NCI-H510A treated with DMSO at 0.1 percent for 48 hours (cell line): ENCODE measurements at places on chromosomes 1 and 21.

- no peak for DNase-seq
Observed at GRCh38 chr1:215543191-215543606, 23.9 kb upstream of the KCTD3 start.

DNA sequence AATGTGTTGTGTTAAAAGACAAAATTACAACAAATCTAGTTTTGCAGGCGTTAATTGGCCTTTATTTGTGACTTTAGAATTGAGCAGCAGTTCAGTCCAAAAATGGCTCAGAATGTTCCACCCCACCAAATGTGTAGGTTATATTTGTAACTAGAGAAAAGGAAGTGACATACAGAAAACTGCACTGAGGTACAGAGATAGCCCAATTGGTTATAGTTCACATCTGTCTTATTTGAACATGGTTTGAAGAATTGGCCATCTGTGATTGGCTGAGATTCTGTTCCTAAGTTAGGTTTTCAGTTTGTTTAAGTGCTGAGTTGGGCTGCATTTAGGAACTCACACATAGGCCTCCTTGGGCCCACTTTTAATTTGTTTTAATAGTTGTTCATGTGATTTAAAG lies 12.0 kb upstream of the FMO2 start:
- no peak for DNase-seq

- DNase-seq: no peak
Observed at GRCh38 chr1:186502087-186502486, 41.2 kb upstream of the PDC start.

DNA sequence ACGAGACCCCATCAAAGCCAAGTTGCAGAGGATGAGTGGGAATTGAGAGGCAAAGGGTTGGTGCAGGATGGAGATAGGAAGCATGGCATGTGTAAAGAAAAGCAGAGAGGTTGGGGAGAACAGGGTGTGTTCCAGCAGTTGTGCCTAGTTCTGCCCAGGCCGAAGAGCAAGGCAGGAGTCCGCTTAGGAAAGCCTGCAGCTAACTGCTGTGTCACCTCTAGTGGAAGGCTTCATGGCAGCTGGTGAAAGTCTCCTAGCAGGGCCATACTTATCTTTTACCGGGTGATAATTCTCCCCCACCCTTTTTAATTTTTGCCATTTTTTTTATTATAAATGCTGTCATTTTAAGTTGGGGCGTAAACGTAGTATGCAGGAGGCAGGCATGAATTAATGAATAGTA lies 93.6 kb downstream of the NFIA start:
- DNase-seq: no peak

DNA sequence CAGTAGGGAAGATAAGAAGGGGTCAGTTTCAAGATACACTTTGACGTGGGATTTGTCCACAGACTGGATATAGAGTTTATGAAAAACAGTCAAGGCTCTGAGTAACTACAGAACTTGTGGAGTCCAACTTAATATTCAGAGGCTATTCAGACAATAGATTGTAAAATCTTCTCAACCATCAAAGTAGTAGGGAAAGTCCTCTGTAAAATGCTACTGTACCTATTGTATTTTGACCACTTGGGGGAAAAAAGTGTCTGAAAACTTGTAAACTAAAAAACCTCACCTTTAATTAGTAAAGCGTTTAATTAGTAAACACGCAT lies 10.5 kb downstream of the PTP4A2 start:
- no peak for DNase-seq

- no peak for DNase-seq
Observed at GRCh38 chr1:36842448-36842847, 191.9 kb downstream of the GRIK3 start.

DNA sequence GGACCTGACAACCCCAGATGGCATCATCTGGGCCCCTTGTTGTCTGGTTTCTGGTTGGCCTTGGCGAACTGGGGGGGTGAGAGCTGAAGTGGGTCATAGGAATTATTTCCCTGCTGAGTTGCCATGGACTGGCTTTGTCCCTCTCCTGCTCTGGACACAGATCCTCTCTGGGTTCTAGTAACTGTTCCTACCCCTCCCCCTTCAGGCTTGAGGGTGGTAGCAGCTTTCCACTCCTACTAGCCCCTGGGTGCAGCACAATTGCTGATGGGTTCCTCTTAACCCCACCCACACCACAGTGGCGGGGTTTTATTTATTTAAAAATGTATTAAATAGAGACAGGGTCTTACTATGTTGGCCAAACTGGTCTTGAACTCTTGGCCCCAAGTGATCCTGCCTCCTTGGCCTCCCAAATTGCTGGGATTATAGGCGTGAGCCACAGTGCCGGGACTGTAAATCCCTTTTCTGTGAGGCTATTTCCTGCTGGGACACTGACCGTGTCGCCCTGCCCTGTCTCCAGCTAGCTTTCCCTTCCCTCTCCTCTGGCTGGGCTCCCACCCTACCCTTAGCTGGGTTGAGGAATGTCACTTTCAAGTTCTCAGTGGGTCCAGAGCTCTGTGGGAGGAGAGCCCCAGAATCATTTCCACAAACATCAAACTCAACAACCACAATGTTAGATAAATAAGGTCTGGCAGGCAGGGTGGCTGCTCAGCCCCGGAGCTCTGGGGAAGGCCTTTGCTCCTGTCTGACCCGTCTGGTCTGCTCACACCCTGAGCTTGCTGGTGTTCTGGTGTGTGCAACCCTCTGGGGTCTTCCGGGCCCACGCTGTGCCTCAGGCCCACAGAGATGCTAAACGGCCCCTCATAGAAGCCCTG lies 112.7 kb upstream of the WNT4 start:
- no peak for DNase-seq

- DNase-seq: no peak
Observed at GRCh38 chr21:28635541-28635940, 357.1 kb downstream of the LTN1 start.

GRCh38 chr1:59180735-59181134 lies 116.2 kb upstream of the FGGY start:
- no peak for DNase-seq

- no peak for DNase-seq
Observed at GRCh38 chr1:57033222-57034001, 67.6 kb upstream of the C8B start.

DNA sequence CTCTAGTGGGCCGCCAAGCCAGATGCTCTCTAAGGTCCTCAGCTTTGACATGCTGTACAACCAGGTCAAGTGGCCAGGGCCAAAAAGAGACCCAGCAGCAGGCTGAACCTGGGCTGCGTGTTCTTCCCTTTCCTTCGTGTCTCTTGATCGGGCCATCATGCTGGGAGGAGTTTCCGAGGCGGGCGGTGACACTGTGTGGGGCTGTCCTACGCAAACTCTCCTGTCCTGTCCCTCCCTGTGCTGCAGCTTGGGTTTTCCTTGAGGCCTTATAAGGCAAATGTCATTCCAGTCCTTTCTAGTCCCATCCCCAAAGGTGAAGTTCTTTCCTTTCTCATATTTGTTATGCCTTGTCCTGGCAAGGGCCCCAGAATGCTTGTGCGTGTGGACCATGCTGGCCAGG lies 56.7 kb downstream of the ARHGEF10L start:
- DNase-seq: peak; percentile 38

- DNase-seq: no peak
Observed at GRCh38 chr1:30668546-30669327, 54.6 kb downstream of the MATN1 start.

GRCh38 chr1:107250169-107250568 lies 109.3 kb downstream of the NTNG1 start:
- DNase-seq: peak; percentile 69
